ENCODE measurements at places on chromosomes 3 and 15. TPM values are rescaled to one million over a fixed set of nuclear protein-coding genes. Genes with fewer than 3 reads are reported as not detected.

GPR62 gene
- not detected for total RNA-seq

SNX1 gene
- 42.5 TPM for total RNA-seq

SLC6A20 gene
- total RNA-seq = not detected

CCDC54 gene
- not detected for total RNA-seq

HYAL1 gene
- 0.40 TPM for total RNA-seq

CPA3 gene
- not detected for total RNA-seq

EPHA3 gene
- 0.26 TPM for total RNA-seq

LRRIQ4 gene
- 0.17 TPM for total RNA-seq

RAB6B gene
- total RNA-seq = 5.3 TPM

GPR156 gene
- 1.2 TPM for total RNA-seq

ACP3 gene
- total RNA-seq = 0.33 TPM

PEAK1 gene
- 27.6 TPM for total RNA-seq

GOLGA8T gene
- not detected for total RNA-seq

ZMYND10 gene
- 0.52 TPM for total RNA-seq

ANKUB1 gene
- 0.17 TPM for total RNA-seq

RPL32 gene
- 1,717 TPM for total RNA-seq

ADPRH gene
- 1.0 TPM for total RNA-seq

CHAC1 gene
- 127 TPM for total RNA-seq

DISP2 gene
- total RNA-seq = under 0.01 TPM

TMEM212 gene
- total RNA-seq = not detected

ADGRG7 gene
- 0.17 TPM for total RNA-seq

EPHA6 gene
- not detected for total RNA-seq

CCR3 gene
- 0.19 TPM for total RNA-seq

ISLR2 gene
- total RNA-seq = not detected

APOD gene
- 0.48 TPM for total RNA-seq

ARRDC4 gene
- 19.7 TPM for total RNA-seq

SLC12A8 gene
- total RNA-seq = 14.2 TPM

LARP6 gene
- total RNA-seq = 77.3 TPM

ANKRD63 gene
- total RNA-seq = not detected

CPNE9 gene
- not detected for total RNA-seq

SCN11A gene
- not detected for total RNA-seq

MORF4L1 gene
- 236 TPM for total RNA-seq

ATP13A5 gene
- not detected for total RNA-seq

P2RY1 gene
- not detected for total RNA-seq

STRIT1 gene
- not detected for total RNA-seq

CYP1A2 gene
- total RNA-seq = not detected

ACAA1 gene
- total RNA-seq = 62.4 TPM

PCNP gene
- total RNA-seq = 245 TPM

ALPK3 gene
- 0.27 TPM for total RNA-seq

CRYBG3 gene
- total RNA-seq = 12.6 TPM

STRA6 gene
- total RNA-seq = not detected

ENTPD3 gene
- total RNA-seq = 3.2 TPM

CAMK2N2 gene
- 3.7 TPM for total RNA-seq

GP9 gene
- total RNA-seq = not detected

SI gene
- not detected for total RNA-seq

ITGA11 gene
- 0.05 TPM for total RNA-seq

ETV5 gene
- 69.3 TPM for total RNA-seq

MAPKBP1 gene
- 41.3 TPM for total RNA-seq

DUOXA2 gene
- total RNA-seq = not detected

TAGLN3 gene
- 0.50 TPM for total RNA-seq

ACAN gene
- under 0.01 TPM for total RNA-seq

CAPN3 gene
- total RNA-seq = 2.8 TPM
